ENCODE measurements at places on chromosomes 5 and 9.

- no peak for DNase-seq
Measured at GRCh38 chr9:21681641-21682040, 120.8 kb upstream of the MTAP start.

GRCh38 chr9:112032009-112032408 lies 135.4 kb downstream of the UGCG start:
- no peak for DNase-seq

DNA sequence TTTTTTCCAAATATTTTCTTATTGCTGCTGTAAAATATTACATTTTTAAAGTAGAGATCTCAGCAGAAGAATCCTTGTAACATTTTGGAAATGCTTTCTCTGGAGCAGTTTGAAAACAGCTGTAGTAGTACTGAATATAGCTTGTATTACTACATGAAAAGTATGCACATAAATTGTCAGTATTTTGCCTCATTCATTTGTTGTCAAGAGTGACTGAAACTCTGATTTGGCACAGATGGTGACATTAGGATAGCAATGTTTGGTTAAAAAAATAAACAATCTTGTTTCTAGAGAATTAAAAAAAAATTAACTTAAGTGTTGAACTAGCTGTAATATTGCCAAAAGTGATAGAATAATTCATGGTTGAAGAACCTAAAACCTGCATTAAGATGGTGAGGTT lies 90.4 kb downstream of the NNT start:
- DNase-seq: no peak

DNA sequence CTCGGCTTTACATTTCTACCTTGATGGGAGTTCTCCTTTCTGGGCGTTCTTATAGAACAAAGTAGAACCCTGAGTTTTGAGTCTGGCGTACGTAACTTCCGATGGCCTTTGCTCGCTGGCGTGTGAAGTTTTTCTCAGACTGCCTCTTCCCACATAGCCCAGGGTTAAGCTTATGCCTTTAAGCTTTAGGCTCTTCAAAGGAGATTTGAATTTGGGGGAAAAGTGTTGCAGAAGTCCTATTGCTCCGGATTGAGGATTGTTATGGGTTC lies 13.7 kb upstream of the FBP2 start:
- no peak for DNase-seq

DNA sequence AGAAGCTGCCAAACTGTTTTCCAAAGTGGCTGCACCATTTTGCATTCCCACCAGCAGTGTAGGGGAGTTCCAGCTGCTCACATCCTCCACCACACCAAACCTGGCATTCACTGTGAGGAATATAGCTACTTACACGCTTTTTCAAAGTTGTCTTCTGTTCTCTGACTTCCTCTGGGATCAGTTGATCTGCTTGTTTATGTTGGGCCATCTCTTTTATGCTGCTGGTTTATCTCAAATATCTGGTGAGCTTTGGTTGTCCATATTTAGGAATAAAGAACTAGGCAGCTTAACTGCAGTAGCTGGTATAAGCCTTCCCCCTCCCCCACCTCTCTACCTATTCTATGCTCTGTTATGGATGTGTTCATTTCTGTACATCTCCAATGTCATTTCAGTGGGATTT lies 8.5 kb upstream of the ZNF79 start:
- DNase-seq: no peak

DNA sequence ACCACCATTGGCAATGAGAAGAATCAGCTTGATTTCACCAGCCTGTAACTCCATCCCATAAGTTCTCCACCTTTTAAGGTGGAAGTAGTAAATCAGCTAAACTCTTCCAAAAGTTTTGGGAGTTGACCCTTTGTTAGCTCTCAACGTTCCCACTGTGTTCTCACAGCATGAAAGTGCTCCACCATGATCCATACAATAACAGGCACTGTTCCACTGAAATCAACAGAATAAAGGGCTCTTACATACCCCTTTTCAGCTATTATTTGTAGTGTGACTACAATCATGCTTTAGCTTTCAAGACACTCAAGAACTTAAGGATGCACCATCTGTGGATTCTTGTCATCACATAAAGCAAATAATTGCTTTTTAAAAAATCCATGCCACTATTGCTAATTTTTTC lies 81.6 kb downstream of the PPP2R2B start:
- no peak for DNase-seq

- no peak for DNase-seq
Measured at GRCh38 chr5:115875447-115875846, 33.7 kb downstream of the AP3S1 start.
